ENCODE measurements at places on chromosomes 2 and 18. TPM values are rescaled to one million over a fixed set of nuclear protein-coding genes. Genes with fewer than 3 reads are reported as not detected.

GRCh38 chr2:47086054-47086471 lies 69.0 kb downstream of the STPG4 start:
- DNase-seq: no peak

DNA sequence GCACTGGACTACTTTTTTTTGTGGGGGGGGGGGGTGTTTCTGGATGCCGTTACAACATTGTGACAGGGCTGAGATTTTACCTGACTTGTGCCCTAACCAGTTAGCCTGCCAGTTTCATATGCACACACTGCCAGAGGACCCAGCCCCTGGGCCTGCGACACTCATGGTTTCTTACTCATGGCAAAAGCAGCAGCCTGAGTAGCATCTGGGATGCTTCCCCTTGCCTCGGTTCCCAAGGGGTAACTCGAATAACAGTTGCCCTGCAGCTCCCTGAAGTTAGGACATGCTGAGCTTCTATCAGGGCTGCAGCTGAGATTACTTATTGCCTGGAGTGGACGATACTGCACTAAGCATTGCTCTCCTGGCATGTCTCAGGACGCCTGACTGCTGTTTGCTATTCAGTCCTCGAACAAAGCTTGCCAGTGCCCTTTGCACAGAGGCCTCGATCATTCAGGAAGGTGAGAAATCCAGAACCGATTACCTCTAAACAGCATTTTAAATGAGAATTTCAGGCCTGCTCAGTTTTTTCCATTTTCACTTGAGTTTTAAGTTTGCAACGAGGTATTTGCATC lies 47.9 kb downstream of the TRPM8 start:
- DNase-seq: no peak

Gene FAM237A
- total RNA-seq: not detected

Gene ERICH2
- total RNA-seq: 3.9 TPM

DNA sequence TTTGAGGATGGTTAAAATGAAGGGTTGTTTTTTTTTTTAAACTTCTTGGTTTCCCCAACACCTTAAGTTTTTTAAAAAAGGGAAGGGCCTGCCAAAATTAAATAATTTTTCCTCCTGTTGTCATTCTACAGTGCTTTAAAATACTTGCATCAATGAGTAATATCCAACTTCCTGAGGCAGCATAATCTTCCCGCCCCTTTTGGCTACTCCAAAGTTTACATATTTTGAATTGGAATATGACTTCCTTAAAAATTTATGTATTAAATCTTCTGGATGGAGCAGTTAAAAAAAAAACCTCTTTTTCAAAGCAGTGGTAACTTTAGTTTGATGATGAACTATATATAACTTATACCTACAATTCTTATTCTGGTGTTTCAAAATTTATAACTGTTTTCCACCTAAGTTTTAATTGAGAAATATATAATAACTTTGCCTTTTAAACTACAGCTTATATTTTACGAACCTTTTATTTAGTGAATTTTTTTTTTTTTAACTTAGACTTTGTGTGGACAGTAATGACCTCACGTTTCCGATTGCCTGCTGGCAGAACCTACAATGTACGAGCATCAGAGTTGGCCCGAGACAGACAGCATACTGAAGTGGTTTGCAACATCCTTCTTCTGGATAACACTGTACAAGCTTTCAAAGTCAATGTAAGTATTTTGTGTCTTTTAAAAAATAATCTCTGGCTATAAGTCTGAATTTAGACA lies 49.8 kb downstream of the PTPN4 start:
- DNase-seq: no peak

Gene C2orf66
- total RNA-seq: 0.28 TPM

- no peak for DNase-seq
Observed at GRCh38 chr18:56108478-56109367, 520.7 kb upstream of the TCF4 start.

GRCh38 chr2:69483696-69484095 lies 46.5 kb upstream of the NFU1 start:
- no peak for DNase-seq

Gene SRD5A2
- 0.17 TPM for total RNA-seq

Gene RSAD2
- 13.9 TPM for total RNA-seq

GRCh38 chr2:217870528-217871011 lies 132.2 kb downstream of the TNS1 start:
- no peak for DNase-seq

DNA sequence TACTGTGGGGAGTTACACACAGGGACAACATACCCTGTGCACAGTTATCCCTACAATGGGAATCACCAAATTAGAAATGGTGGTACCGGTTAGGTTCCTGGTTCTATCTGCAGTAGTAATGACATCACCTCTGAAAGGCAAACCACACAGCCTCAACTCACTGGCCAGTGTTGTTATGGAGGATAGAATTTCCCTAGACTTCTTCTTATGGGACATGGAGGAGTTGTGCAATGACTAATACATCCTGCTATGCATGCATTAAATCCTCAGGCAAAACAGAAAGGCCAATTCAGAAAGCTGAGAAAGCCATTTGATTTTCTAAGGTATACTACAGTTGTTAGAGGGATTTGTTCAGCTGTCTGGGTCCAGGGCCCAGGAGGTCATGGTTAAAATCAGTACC lies 439.3 kb downstream of the TMX3 start:
- no peak for DNase-seq

Gene TM4SF20
- total RNA-seq: 0.10 TPM

DNA sequence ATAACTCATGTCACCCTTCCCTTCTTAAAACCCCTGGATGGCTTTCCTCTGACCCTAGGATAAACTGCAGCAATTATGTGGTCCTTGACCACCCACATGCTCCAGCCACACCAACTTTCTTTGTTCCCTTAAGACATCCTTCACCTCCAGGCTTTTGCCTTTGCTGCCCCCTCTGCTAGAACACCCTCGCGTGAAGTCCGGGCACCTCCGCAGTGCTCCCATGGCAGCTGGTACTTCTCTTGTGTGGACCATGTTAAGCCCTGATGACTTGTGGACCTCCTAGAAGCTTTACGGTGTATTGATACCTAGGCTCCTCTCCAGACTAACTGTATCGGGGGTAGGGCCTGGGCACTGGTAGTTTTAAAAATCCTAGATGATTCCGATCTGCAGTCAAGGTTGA lies 824 bp upstream of the ABHD1 start:
- no peak for DNase-seq

Gene SKOR2
- total RNA-seq: 0.55 TPM

- no peak for DNase-seq
Observed at GRCh38 chr2:11550302-11550701, 16.5 kb downstream of the GREB1 start.

GRCh38 chr2:120693121-120693520 lies 42.5 kb upstream of the GLI2 start:
- no peak for DNase-seq

Gene RGPD4
- total RNA-seq: 0.10 TPM

GRCh38 chr18:48698707-48699106 lies 159.9 kb downstream of the CTIF start:
- DNase-seq: no peak

Gene CROCC2
- 0.30 TPM for total RNA-seq

DNA sequence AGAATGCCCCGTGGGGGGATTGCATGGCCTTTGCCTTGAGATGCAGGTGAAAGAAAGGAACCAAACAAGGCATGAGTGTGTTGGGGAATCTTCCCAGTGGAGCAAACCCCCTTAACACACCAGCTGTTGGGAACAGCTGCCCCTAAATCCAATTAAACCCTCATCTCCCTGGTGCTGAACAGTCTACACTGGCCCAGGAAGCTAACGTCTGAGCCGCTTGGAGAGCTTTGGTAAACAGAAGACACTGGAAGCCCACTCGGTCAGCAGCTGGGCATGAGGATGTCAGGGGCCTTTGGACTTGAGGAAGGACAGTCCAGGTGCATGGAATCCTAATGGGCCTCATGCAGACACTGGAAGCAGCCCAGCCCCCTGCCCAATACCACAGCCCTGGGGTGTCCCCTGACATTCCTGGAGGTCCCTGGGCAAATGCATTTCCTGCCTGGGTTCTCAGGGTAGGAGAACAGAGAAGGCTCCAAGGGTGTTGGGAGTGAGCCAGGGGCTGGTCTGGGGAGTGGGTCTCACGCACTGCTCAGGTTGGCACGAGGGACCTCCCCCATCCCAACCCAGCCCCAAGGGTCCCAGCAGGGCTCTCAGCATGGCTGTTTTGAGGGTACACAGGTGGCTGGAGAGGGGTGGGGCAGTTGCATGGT lies 37.7 kb downstream of the GBX2 start:
- no peak for DNase-seq

GRCh38 chr2:128793404-128793803 lies 474.7 kb upstream of the HS6ST1 start:
- no peak for DNase-seq

DNA sequence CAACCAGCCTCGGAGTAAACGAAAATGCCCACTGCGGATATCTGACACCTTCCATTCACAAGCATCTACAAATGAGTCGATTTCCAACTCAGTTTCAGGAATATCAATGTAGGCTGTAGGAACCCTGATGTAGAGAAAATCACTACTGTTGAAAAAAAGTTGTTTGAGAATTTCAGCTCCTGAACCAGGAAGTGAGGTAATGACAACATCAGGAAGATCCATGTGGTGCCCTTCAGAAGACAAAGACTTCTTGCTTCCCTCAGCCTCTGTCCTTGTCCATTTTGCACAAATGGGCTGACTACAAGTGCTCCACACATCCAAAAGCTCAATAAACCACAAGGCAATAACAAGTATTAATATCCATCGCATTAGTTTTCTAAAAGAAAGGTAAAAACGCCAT lies 4.7 kb downstream of the DSEL start:
- DNase-seq: no peak

DNA sequence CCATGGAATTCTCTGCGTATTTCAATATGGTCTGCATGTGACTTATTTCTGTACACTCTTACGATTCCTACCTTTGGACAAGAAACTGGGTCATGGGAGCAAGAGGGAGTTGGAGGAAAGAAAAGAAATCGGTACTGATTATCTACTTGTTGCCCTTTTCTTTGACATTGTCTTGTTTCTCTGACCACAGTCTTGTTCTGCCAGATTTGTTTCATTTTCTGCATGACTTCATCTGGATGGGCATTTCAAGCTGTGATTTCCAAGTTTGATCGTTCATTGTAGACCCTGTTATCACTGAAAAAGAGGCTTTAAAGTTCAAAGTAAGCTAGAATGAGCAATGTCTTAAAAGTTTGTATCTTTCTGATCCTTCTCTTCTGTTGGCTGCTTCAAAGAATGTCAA lies 2186.3 kb upstream of the CELF4 start:
- no peak for DNase-seq

GRCh38 chr2:241298673-241299072 lies 16.8 kb downstream of the HDLBP start:
- DNase-seq: no peak

DNA sequence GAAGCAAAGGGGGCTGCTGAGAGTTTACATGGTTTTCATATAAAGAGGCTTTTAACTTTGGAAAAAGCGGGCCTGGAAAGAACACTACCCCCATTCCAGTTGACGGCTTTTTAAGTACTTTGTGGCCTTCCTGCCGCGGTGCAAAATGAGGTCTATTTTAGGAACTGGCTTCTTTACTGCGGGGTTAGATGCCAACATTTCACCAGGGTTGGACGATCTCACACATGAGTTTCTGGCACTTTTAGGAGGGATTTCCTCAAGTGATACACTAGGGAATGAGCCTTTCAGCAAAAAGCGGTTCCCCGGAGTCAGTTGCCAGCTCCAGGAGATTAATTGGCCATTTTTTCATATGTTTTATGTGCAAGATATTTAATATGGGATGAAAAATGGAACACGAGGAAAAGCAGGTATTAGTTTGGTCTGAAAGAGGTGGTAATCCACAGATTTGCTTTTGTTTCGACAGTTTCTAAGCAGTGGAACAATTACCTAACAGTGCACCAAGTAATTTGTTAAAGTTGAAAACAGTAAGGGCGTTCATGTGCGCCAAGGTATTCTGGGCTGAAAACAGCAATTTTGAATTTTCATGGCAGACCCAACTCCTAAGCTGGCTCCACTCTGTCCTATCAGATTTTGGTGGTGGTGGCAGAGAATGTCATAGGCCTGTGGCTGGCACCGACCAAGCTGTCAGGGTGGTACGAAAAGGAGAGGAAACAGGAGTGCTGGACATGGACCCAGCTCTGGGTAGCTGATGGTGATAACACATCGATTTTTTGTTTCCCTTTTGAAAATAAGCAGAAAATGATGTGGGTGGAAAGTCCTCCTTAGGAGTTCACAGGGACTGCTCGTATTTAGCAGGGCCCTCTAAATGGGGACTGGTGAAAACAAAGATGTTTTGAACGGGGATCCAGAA lies 55.6 kb upstream of the FZD5 start:
- DNase-seq: no peak

DNA sequence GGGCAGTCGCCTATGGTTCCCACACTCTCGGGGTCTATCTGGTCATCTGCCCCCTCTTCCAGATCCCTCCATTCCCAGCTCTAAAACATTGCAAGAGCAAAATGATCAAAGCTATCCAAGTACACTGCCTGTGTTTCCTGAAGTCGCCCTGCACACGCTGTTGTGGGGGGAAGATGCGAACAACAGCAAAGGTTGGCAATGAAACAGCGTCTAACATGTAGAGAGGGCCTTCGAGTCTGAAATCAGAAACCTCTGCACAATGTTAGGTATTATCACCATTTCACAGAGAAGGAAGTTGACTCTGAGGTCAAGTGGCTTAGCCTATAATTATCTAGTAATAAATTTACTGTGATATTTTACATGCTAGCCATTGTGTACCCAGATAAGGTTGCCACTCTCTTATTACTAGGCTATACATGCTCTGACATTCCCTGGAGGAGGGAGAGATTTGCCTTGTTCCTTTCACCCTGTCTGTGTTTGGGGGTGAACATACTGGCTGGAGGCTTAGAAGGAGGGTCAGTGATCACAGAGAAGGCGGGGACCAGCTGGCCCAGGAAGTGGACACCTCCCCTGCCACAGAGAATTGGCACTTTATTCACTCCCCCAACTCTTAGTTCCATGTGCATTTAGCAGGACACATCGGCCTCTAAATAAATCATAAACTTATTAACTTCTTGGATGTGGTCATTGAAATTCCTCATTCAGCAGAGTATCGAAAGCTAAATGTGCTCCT lies 36.8 kb downstream of the KCTD1 start:
- DNase-seq: no peak

- DNase-seq: no peak
Observed at GRCh38 chr18:49845629-49846360, 32.5 kb upstream of the ACAA2 start.

DNA sequence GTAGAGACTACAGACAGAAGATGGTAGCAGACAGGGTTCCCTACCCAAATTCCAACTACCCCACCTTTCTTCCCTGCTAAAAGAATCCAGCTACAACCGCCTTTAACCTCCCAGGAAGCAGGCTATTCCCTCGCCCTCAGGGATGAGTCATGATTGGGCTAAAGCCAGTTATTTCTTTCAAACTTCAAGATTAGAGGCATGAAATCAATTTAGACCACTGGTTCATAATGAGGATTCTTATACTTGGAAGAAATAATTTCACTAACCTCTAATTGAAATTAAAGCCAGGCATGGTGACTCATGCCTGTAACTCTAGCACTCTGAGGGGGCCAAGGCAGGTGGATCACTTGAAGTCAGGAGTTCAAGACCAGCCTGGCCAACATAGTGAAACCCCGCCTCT lies 20.0 kb downstream of the TRIP12 start:
- DNase-seq: no peak

- no peak for DNase-seq
Observed at GRCh38 chr18:48636436-48636835, 97.6 kb downstream of the CTIF start.

- DNase-seq: no peak
Observed at GRCh38 chr2:191618046-191618780, 59.7 kb upstream of the NABP1 start.

GRCh38 chr2:199983534-199983933 lies 28.2 kb downstream of the MAIP1 start:
- no peak for DNase-seq
